Stimulated activated naive CD4-positive, alpha-beta T cell treated with Interleukin-2 at 50 U/mL for 16 hours (primary cell): ENCODE measurements at places on chromosomes 1 and 21.
A peak's percentile ranks its signal among the peaks of the same experiment; 100 is the strongest.

DNA sequence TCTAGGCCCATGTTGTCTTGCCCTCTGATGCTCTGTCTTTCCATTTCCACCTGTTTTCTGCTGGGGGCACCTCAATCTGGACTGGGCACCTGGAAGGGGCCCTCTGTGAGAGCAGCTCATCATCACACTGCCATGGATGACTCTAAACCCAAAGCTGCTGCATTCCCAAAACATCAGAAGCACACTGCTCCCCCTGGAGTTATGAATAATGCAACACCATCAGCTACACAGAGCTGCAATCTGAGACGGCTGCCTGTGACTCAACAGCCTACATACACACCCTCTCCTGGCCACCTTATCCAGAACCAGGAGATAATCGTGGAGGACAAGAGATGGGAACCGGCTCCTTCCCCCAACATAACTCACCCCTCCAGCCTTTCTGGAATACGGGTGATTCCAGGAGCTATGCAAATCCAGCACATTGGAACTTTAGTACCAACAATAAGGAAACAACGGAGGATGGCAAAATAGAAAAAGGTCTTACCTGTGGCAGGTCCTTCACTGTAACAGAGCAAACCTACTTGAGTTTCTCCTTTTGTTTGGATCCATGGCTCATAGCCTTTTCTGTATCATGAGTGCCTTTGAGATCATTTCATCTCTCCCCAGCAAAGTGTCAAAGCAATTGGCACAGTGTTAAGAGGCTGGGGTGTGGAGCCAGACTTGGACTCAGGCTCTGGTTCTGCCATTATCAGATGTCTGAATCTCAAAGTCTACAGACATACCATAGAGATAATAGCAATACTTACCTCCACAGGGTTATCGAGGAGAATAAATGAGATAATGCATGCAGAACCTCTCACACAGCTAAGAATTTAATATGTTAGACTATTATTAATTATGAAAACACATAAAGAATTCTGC is 29.3 kb downstream of the AK2 start:
- DNase-seq = no peak

GRCh38 chr1:212525479-212526110 is 83.0 kb upstream of the ATF3 start:
- no peak for DNase-seq

- DNase-seq = no peak
These were observed 131.8 kb downstream of the PDE4B start for GRCh38 chr1:65924471-65924870.

DNA sequence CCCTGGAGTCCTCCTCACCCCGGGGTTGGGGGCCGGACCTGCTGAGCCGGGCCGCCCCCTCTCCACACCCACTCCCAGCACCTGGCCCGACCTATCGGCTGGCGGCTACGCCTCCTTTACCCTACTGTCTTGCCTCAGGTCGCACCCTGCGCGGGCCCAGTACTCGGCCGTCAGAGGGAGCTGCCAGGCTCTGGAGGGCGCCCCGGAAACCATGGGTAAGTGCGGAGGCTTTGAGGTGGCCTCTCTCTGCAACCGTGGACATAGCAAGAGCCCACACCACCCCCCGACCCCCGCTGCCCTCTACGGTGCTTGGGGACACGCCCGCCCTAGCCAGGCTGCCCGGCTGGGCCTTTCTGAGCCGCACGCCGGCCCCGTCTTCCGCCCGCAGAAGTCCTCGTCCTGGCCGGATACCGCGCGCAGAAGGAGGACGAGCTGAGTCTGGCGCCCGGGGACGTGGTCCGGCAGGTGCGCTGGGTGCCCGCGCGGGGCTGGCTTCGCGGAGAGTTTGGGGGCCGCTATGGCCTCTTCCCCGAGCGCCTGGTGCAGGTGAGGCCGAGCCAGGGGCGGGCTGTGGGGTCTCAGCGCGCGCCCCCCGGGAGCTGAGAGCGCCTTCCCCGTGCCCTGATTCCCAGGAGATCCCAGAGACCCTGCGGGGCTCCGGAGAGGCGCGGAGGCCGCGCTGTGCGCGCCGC is at the start of gene SH3D21:
TSS of gene SH3D21 (plus strand) at position 159 of the 692 bp plus-strand sequence. CDS start at position 212, 53 bp downstream.
- DNase-seq = peak; percentile 54

DNA sequence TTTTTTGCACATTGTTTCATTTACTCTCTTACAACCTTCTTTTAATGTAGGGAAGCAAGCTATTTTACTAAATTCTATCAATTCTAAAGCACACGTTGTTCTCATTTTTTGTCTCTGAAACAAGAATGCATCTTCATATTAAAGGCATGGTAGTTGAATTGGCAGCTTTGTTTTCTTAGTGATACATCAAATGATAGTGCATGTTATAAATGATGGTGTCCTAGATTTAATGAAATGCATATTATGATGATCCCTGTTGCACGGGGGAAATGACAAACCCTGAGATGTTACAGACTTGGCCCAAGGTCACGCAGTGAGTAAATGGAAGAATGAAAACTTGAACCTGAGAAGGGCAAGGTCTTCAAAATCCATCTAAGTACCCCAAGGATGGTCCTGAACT is 213.1 kb downstream of the KAZN start:
- no peak for DNase-seq

- no peak for DNase-seq
These were observed 338.2 kb upstream of the B3GALT2 start for GRCh38 chr1:193524616-193525015.

- no peak for DNase-seq
These were observed 85.8 kb upstream of the TMPRSS2 start for GRCh38 chr21:41593760-41594138.

- no peak for DNase-seq
These were observed 311.8 kb downstream of the PTPRU start for GRCh38 chr1:29548091-29548490.

DNA sequence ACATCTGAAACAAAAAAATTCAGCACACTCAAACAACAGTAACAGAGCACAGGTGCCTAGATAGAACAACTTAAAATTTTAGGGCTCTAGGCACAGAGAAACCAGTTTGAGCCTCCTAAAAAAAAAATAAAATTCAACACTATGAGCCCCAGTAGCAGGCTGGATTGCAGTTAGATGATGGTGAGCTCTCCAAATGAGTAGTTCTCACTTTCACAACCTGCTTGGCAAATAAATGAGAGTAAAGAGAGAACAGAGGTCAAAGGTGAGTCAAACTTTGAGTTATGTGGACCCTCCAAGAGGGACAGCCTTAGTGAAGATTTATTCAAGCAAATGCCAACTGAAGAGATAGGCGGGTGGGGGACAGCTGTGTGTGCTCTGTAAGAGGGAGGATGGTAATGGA is 3.6 kb downstream of the BEND5 start:
- no peak for DNase-seq

DNA sequence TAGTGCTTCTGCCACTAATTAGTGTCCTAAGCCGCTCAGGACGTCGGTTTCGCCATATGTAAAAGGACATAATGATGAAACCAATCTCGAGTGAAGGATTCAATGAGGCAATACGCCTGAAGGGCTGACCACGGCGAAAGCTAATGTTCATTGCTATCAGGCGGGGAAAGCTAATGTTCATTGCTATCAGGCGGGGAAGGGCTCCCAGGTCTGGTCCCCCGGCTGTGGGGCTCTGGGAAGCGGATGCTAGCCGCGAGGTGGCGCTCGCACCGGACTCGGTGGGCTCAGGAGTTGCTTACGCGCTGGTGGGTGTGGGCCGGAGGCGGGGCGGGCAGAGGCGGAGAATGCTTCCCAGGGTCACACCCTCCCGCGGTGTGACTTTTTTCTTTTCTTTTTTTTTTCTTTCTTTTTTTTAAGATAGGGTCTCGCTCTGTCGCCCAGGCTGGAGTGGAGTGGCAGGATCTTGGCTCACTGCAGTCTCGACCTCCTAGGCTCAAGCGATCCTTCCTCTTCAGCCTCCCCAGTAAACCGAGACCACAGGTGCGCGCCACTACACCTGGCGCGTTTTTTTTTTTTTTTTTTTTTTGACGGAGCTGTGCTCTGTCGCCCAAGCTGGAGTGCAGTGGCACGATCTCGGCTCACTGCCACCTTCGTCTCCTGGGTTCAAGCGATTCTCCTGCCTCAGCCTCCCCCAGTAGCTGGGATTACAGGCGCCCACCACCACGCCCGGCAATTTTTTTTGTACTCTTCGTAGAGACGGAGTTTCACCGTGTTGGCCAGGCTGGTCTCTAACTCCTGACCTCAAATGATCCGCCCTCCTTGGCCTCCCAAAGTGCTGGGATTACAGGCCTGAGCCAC is 1.1 kb upstream of the PEAR1 start:
- DNase-seq = peak; percentile 79

DNA sequence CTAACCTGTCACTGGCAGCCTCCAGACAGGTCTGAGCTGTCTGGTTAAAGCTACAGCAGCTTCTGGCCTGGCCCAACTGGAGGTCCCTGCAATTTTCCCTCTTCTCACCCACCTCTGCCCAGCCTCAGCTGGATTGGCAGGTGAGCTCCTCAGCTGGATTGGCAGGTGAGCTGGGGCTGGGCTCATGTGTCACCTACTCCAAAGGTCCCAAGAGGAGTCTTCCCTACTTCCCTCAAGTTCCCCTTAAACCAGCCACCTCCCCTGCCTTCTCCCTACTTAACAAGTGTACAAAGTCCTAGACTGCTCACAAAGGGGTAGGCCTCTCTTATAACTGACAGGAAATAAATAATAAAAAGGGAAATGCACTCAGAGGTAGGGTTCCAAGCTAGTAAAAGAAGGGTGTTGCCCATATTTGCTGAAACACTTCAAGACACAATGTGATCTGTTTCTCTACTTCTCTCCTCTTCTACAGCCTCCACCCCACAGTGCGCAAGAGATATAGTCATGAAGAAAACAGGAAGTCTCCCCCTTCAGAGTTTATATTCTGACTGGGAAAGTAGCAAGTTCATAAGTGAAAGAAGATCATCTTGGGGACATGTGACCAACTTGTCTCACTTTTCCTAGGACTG is at the start of gene GPA33:
TSS of gene GPA33 (minus strand) at position 64 of the 629 bp plus-strand sequence. CDS start 90 bp downstream, outside the sequence.
- DNase-seq = no peak

- no peak for DNase-seq
These were observed 51.1 kb downstream of the HSF2BP start for GRCh38 chr21:43608225-43608624.
